GM12891 (cell line): ENCODE measurements at places on chromosomes 7 and 10.

GRCh38 chr7:74216361-74216761 lies 6.6 kb downstream of the LAT2 start:
- DNase-seq = no peak

DNA sequence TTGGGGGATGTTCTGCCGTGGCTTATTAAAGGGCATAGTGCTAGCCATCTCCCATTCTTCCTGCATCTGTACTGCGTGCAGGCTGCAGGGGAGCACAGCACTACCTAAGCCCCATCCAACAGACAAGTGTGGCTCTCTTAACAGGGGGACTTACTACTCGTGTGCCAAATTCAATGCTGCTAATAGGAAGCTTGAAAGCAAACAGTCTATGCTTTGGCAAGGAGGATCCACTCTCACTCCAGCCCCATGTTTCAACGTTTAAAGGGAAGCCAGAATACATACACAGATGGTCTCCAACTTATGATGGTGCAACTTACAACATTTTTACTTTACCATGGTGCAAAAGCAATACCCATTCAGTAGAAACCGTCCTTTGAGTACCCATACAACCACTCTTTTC lies 228.0 kb upstream of the C7orf33 start:
- no peak for DNase-seq

GRCh38 chr7:51229620-51230323 lies 86.8 kb downstream of the COBL start:
- no peak for DNase-seq

DNA sequence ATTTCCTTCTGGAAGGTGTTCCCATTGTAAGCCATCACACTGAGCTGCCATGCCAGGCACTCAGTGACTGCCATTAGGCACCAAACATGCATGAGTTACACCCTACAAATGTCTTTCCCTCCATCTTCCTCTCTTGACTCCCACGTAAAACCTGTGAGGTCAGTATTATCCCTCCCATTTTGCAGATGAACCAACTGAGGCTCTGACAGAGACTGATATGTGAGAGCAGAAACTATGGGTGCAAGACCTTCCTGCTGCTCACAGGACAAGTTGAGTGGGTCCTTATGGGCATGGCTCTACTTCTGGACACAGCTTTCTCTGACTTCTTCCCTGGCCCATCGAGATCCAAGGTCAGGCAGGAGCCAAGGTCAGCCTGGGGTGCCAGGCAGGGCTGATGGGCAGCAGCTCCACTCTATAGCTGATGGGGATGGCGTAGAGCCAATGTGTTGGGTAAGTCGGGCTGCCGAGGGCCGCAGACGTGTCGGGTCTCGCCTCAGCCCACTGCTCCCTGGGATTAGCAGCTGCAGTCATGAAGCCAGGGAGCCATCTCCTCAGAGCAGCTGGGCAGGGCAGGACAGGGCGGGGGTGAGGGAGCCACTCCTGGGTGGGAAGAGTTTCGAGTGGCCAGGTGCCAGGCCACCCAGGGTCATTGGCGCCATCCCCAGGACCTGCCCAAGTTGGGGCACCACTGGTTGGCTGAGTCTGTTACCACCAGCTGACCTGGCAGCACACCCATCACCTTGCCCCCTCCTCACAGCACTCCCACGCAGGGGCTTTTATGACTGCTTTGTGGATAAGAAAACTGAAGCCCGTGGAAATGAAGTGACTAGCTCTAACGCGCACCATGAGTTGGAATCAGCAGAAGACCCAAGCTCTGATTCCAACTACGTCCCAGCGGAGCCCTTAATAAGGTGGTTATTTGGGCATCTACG lies 117.8 kb upstream of the ZMIZ1 start:
- DNase-seq = no peak

- DNase-seq = no peak
These were observed 16.2 kb downstream of the SORBS1 start for GRCh38 chr10:95544783-95545500.

GRCh38 chr10:26367771-26368170 lies 70.4 kb upstream of the APBB1IP start:
- no peak for DNase-seq

GRCh38 chr7:26061678-26062603 lies 90.1 kb upstream of the NFE2L3 start:
- DNase-seq = peak; percentile 43

DNA sequence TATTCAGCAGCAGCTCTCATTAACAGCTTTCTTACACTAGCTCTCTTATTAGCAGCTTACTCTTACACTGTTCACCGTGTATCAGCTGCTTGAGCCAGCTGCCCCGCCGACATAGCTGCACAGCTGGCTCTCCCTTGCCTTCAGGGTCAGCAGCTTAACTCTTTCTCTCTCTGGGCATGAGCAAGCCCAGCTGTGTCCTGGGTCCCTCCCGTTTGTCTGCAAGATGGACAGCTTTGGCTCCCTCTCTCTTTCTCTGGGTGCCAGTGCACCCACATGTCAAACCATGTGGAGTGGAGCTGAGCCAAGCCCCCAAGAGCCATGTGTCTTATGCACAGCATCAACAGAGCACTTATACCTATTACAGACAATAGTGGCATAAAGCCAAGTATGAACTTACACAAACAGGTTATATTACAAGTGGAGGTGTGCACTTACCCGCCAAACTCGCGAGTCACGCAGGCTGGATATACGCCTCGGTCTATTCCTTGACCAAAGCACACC lies 35.7 kb upstream of the MTPAP start:
- no peak for DNase-seq

DNA sequence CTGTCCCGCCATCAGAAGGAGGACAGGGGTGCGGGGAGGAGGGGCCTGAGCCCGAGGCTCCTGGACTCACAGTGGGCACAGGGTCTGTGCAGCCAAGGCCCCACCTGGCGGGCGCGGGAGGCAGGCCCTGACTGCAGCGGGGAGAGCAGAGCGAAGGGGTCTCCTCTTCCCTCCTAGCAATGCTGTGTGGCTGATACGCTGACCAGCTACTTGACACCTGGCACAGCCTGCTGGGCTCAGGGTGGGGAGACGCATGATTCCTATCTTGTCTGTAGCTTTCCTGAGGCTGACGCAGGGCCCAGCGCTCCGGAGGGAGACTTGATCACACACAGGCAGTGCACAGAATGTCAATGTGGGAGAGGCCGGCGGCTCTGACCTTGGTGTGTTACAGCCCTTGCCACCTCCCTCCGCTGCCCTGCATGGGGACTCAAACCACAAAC lies 174.9 kb downstream of the ELFN1 start:
- DNase-seq = no peak

GRCh38 chr7:42621543-42622219 lies 290.2 kb downstream of the C7orf25 start:
- DNase-seq = no peak
